Activated T-cell treated with anti-CD3 and anti-CD28 coated beads for 48 hours (primary cell): ENCODE measurements at places on chromosomes 7 and 10.

- DNase-seq, result no peak
These were observed 58.6 kb downstream of the R3HCC1L start for GRCh38 chr10:98193037-98193436.

- DNase-seq, result no peak
These were observed 642 bp upstream of the PRKG1 start for GRCh38 chr10:51073453-51074237.

GRCh38 chr10:89207801-89208551, 859 bp upstream of the CH25H start:
- DNase-seq, result no peak

- no peak for DNase-seq
These were observed 1115.1 kb downstream of the XPNPEP1 start for GRCh38 chr10:108808228-108808627.

GRCh38 chr10:114499630-114500190, 95.4 kb upstream of the AFAP1L2 start:
- peak; percentile 68 for DNase-seq

GRCh38 chr10:30171601-30172000, 112.2 kb upstream of the JCAD start:
- no peak for DNase-seq

DNA sequence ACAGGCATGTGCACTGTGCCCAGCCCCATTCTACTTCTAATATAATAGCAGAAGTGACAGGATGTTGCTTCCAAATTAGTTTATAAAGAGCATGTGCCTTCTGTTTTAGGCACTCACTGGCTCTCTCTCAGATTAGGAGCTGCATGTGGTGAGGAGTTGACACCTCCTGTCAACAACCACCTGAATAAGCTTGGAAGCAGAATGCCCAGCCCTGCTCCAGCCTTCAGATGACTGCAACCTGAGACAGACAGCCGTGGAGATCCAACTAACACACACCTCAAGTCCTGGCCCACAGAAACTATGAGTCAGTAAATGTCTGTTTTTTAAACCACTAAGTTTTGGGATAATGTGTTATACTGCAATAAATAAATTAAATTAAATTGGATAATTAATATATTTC, 54.5 kb downstream of the PARD3 start:
- DNase-seq, result no peak

DNA sequence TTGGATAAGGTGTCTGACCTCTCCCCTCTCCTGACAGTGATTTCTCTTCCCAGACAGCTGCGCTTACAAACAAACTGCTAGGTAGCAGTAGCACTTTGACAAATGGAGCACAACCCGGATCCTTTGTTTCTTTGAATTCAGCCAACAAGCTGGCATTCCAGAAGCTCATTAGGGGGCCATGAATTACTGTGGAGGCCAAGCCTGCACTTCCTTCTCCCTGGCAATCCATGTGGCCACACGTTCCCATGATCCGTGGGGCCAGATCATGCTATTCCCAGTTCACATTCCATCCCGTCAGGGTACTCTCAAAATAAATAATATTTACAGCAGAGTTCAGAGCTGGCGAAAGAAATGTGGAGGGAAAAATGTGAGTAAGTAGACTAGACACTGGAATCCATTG, 172.4 kb downstream of the PRPF18 start:
- DNase-seq, result no peak

GRCh38 chr7:144142187-144142586, 19.2 kb downstream of the OR2A14 start:
- no peak for DNase-seq

- no peak for DNase-seq
These were observed 128.3 kb downstream of the TPST1 start for GRCh38 chr7:66333443-66333842.

DNA sequence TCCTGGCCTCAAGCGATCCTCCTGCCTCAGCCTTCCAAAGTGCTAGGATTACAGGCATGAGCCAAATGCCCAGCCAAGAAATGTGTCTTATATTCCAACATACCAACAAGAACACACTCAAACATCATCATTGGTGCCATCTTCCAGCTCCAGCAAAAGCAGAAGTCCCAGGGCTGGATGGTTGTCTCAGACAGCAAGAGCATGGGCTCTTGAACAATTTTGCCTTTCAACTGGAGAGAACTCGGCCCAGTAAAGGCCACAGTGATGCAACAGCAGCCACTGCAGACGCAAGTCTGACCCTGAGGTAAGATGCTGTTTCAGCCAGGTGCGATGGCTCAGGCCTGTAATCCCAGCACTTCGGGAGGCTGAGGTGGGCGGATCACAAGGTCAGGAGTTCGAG, 52.8 kb upstream of the NFE2L3 start:
- DNase-seq, result no peak

DNA sequence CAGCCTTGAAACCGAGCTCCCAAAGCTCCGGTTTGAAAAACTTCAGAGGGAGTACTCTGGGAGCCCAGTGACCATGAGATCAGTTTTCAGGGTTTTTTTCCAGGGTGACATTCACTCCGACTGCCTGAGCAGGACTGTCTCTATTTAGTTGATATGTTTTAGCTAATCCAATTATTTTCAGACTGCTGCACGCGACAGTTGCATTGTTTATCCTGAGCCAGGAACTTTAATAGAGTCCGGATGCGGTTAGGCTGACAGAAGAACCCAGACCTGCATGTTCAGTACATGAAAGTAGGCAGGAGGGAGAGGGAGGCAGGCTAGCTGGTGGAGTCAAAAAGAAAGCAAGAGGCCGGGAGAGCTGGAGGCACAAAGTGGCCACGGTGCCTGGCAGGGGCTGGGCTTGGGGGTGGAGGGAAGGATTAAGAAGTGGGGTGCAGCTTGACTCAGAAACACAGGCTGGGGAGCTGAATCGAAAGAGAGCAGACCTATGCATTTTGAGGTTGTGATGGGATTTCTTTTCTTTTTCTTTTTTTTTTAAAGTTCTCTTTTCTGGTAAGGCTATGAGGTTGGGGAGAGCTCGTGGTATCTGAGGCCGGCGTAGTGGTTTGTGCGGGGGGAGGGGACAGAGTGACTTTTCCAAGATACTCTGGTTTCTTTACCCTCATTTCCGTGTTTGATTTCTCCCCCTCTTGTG, 5.7 kb downstream of the GATA3 start:
- no peak for DNase-seq

DNA sequence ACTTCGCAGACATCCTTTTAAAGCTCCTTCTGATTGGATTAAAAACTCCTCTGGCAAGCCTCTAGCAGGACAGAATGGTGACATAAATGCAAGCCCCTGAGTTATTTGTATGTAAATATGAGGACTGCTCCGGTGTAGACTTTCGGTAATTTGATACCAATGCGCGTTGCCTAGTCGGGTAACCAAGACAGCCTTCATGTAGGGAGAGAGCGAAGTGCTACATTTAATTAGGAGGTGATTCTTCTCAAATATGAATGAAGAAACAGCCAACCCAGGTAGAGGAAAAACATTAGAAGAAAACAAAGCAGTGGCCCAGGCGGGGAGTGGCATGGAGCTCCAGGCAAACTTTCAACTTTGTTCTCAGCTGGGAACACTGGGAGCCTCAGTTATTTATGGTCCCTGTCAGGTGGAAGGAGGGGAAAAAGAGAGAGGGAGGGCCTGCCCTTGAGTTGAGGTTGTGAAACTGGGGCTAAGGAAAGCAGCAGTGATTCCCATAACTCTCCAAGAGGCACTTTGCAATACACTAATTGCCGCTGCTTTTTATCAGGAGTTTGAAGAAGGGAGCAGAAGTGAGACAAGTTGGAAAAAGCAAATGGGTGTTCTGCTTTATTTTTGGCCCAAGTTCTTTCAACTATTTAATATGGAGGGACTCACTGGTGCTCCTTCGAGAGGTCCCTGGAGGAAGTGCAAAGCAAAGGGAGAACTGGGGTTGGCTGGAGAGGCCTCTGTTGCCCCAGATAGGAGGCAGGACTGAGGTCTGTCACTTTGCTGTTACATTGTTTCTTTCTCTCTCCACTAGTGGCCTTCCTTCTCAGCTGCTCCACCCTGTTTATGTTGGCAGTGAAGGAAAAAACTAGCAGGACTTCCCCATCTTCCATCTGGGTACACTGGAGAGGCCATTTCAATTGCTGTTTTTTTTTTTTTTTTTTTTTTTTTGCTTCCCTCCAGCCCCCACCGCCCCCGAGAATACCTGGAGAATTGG, 234.6 kb upstream of the CCDC6 start:
- DNase-seq, result no peak

- no peak for DNase-seq
These were observed 1091.8 kb downstream of the LRMDA start for GRCh38 chr10:76523246-76523645.

DNA sequence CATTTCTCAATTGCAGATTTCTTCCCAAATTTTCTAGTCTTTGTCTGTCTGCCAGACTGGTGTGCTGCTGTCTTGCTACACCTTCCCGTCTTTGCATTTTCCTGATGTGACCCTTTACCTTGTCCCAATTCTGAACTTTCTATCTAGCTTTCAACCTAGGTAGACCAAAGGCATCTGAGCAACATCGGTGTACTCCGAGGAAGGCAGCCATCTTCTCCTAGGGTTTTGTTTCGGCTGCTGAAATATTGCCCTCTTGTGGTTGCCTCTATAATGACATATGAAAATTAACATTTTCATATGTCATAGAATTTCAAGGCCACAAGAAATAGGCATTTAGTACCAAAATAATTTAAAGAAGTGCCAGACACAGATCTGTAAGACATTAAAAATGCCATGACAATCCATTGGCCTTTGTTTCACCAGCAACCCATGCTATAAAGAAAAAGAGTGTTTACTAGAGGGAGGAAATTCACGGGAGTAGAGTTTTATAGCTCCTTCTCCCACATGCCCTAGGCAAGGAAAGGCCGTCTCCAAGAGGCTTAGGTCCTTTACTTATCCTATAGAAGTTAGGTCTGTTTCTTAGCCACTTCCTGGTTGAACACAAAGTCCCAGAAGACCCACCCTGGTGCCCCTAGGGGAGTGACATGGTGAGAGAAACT, 23.4 kb downstream of the OR9A2 start:
- DNase-seq, result no peak

DNA sequence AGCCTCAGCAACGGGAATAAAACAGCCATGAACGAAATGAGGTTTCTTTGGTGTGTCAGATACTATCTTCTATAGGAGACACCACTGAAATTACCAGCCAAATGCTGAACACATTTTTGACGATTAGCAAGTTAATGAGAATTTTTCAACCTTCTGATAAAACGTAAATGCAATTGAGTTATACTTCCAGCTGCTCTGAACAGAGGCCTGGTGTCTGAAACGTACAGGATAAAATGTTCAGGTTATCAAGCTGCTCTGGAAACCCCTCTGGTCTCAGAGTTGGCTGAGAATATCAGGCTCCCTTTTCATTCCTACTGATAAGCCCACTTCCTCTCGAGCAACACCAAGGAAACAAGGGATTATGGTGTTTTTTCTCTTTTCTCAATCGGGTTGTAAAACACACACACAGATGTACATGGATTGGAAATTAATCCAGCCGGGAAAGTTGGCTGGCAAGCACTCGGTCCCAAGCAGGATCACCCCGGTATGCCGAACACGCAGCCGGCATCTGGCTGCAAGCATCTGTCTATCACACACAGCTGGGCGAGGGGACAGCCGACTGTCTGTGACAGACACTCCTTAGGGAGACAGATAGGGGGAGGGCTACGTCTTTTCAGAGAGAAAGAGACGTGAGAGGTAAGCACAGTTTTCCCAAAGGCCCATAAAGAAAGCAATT, 171.8 kb downstream of the PRKAG2 start:
- no peak for DNase-seq

DNA sequence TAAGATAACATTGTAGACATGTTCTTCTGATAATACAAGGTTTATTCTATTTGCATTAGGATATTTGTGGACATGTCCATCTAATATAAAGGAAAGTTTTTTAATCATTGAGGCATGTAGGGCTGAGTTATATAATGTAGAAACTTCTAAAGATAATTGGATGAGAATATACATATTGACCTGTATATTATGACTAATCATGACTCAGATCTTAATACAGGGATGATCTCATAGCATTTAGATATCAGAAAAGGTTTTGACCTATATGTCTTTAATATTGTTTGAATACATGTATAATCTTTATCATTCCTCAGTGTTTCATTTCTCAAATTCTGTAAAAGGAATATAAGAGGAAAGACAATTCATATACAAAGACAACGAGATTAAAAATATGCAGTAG, 39.2 kb downstream of the CD36 start:
- DNase-seq, result no peak

- peak; percentile 44 for DNase-seq
These were observed 29.0 kb downstream of the GSTO2 start for GRCh38 chr10:104297697-104298660.

GRCh38 chr7:87370660-87371180, 25.3 kb downstream of the CROT start:
- DNase-seq, result no peak

GRCh38 chr10:32953277-32953927, 4.6 kb downstream of the ITGB1 start:
- no peak for DNase-seq

GRCh38 chr10:10831085-10831484, 186.6 kb upstream of the CELF2 start:
- DNase-seq, result no peak

DNA sequence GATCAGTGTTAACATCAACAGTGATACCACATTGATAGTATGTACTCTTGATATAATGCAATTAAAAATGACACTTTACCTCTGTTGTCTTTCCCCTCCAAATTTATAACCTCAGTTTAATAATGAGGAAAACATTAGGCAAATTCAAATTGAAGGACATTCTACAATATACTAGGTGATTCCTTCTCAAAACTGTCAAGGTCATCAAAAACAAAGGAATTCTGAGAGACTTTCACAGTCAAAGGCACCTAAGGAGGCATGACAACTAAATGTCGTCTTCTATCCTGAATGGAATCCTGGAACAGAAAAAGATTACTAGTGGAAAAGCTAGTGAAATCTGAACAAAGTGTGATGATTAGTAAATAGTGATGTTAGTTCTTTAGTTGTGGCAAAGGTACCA, 22.3 kb upstream of the NXPH1 start:
- DNase-seq, result no peak

GRCh38 chr10:76432016-76433012, 1000.9 kb downstream of the LRMDA start:
- DNase-seq, result no peak

GRCh38 chr10:103966671-103967447, at the start of gene SLK:
Gene SLK (plus strand): TSS chr10:103967140. CDS start chr10:103967746, 606 bp downstream.
- peak; percentile 87 for DNase-seq

GRCh38 chr10:7409045-7409731, 1.6 kb downstream of the SFMBT2 start:
- peak; percentile 59 for DNase-seq
